ENCODE measurements at places on chromosomes 5 and 9.

GRCh38 chr5:112238473-112238872 is 180.6 kb downstream of the EPB41L4A start:
- DNase-seq, result no peak

DNA sequence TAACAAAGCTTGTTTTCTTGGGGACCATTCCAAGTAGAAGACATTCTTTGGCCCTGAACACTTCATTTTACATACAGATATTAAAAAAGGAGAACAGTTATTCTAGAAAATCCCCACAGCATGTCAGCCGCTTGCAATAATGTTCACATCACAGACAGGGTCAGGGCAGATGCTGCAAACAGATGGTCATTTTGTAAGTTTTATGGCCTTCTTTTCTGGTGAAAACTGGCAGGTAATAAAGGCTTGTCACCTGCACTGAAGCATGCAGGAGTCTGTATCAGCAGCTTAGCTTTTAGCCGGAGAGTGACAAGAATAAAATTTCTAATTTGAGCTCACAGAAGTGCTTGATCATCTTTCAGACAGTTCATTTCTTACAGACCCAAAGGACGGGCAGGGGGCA is 220.9 kb upstream of the DAP start:
- no peak for DNase-seq

DNA sequence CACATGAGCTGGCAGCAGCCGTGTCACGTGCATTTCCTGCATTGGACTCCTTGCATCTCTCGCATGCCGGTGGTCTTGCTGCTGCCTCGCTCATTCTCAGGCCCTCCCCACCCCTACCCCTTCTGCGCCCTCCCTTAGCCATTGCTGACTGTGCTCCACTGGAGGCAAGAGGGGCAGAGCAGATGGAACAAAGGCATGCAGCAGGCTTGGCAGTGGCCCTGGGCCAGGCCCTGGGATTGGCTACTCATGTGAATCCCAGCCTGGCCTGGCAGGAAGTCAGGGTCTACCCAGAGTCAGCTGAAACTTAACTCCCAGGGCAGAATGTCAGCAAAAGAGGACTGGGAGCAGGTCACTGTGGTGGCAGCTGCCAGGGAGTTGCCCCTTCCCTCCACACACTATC is 62.3 kb downstream of the TSTD2 start:
- no peak for DNase-seq

- DNase-seq, result no peak
These were observed 47.3 kb upstream of the GALNT10 start for GRCh38 chr5:154143211-154143641.

DNA sequence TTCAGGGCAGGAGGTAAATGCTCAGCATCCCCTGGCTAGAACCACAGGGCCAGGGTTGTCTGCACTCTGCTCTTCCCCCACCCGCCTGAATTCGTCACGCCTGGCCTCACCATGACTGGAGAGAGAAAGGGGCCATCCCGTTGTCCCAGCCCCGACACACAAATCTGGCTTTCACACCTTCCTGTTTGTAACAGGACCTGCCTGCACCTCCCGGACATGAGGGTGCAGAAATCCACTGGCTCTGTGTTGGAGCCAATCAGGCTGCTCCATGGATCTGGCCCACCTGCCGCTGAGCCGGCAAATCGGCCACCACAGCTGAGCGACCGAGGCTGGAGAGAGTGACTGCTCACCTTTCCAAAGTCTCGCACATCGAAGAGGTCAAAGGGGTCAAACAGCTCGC is 53.4 kb downstream of the VAV2 start:
- no peak for DNase-seq

DNA sequence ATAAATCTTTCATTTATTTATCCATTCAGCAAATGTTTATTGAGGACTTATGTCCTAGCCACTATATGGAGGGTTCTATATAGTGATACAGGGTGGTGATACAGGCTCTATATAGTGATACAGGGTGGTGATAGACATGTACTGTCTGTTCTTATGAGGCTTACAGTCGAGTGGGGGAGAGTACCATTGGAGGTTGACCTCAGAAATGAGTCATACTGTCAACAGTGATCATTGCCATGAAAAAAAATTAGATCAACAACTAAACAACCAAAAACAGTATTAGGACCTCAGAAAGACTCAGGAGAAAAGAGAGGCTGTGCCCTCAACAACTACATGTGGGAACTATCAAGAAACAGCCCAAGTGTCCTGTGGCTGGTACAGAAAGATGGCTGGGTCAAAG is 22.0 kb downstream of the PAPPA start:
- no peak for DNase-seq

DNA sequence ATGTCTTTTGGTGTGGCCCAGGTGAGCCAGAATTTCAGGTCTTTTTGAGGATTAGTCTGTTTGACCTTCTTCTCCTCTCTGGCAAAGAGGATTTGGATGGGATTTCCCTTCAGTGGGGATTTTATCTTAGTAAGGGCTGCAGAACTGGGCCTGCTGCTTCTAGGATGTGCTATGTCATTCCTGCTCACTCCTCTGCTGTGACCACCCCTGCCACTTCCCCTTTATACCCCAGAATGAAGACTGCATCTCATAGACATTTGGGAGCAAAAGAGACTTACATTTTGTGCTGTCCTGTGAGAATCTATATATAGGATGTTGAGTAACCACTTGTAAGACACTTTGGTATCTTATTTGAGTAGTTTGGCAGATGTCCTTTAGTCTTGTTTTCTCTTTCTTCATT is 76.2 kb downstream of the ARHGAP26 start:
- DNase-seq, result peak; percentile 38

GRCh38 chr5:122390694-122391093 is 78.7 kb downstream of the SNCAIP start:
- DNase-seq, result no peak

Measured in CD4-positive, alpha-beta T cell (primary cell).